ENCODE measurements at places on chromosomes 7 and 10.
A peak's percentile ranks its signal among the peaks of the same experiment; 100 is the strongest.

DNA sequence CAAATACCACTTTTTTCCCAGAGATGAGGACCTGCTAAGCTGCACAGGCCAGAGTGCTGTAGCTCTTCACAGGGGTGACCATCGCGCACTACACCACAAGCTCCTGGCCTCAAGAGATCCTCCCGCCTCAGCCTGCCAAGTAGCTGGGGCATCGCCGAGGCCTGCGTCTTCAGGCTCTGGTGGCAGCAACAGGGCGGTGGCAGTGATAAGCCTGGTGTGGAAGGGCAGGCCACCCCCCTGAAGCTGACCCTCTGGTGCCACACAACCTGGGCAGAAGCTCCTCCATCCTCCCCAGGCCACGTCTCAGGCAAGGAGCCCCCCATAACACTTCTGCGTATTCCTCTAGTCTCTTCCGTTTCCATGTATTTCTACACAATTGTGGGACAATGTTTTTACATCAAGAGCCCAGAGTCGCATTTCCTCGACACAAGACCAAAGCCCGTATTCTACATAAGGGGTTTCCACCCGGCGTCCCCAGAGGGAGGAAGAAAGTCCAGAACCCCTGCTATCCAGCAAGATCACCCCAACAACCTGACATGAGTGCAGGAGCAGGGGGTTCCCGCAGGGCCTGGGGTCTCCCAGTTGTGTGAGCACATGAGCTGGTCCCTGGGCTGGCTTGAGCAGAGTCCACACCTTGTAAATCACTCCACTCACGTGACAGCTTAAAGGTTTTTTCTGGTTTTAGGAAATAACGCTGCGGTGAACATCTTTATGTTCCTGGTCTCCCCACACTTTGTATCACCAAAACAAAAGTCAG lies 37.6 kb upstream of the NCAPG2 start:
- DNase-seq = no peak

DNA sequence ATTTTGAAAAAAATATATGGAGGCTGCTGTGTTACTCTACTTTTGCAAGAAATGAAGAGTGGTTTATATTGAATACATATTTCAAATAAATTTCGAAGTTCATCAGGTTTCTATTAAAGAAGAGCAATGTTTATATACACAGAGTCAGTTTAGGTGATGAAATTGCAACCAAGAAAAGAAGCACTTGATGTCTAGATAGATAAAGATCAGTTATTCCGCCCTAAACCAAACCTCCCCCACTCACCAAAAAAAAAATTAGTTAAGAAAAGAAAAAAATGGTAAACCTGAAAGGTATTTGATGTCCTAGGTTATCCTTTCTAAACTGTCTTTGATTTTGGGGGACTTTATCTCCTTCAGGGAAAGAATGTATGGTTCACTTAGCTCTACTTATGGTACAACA lies 111.8 kb downstream of the SKIDA1 start:
- DNase-seq = no peak

GRCh38 chr10:61866700-61867368 lies 34.7 kb upstream of the ARID5B start:
- no peak for DNase-seq

GRCh38 chr10:53713431-53713830 lies 940.8 kb upstream of the MBL2 start:
- DNase-seq = no peak

DNA sequence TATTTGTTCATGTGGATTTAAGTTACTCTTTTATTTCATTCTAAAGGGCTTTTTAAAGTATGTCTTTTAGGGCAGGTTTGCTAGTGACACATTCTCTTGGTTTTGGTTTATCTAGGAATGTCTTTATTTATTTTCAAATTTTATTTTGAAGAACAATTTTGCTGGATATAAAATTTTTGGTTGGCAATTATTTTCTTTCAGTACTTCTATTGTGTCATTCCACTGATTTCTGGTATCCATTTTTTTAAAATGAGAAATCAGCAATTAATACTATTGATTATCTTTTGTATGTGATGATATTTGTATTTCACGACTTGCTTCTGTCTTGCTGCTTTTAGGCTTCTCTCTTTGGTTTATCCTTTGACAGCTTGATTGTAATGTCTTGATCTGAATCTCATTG lies 756.3 kb downstream of the INHBA start:
- no peak for DNase-seq

- DNase-seq = no peak
These were observed 78.8 kb upstream of the ANKRD1 start for GRCh38 chr10:90999512-91000172.

DNA sequence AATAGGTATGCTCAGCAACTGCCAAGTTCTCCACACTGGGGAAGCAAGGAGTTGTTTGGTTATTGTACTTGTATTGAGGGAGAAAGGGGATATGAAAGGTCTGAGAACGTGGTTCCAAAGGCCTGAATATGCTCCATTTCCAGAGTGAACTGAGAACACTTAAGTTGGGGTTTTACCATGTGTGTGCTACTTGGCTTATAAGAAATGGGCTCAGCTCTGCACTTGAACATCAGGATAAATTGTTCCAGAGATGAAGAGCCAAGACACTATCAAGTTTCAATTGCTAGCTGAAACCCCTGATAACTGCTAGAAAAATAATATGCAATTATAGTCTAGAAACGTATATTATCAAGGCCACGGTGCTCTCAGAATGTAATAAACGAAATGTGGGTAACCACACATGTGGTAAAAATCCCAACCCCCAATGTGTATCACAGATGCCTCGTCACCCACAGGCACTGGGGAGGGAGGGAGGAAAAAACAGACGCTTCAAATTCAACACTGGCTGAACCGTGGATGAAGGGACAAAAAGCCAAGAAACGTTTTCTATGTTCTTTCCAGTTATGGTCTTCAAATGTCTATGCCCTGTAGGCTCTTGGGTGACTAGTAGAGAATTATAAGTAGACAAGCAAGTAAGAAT lies 16.3 kb downstream of the ELMO1 start:
- no peak for DNase-seq

DNA sequence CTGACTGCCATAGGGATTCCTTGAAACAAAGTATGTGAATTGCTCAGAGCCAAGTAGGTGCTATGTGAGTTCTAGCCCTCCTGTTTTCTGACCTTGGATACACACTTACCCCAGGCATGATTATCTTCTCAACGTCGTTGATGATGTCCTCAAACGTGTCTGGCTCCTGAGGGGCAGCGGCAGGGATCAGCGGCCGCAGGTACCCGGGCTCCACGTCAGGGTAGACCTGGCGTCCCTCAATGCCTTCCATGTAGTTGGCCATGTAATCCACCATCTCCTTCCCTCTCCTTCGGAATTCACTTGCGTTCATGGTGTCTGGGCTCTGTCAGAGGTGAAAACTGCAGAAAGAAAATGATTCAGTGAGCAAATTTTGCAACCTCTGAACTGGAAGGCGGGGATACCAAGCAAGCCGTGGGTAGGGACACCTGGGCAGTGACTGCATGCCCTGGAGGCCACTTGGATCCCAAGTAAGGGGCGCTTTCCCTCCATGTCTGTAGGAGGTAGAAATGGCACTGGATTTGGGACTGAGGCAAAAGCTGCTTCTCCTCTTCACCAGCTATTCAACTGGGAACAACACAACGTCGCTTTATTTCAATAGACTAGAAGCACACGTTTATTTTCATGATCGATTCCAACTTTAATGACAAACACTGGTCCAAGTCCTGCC lies 21.3 kb downstream of the DDC start:
- no peak for DNase-seq

DNA sequence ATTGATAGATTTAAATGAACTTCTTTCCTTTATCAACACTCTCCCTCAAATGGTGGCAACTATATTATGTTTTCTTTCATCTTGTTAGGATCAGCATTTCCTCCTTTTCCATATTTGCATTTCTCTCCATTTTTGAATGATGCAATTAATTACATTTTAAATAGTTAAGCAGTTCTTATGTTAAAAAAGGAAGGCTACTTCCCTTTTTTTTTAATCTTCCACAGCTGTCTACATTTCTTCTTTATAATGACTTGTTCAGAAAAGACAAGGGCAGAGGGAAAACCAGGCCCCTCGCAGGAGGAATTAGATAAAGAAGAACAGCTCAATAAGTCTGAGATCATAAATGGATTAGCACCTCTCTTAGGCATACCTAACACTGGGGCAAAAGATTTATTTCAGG lies 208.9 kb downstream of the ARL4A start:
- DNase-seq = no peak

DNA sequence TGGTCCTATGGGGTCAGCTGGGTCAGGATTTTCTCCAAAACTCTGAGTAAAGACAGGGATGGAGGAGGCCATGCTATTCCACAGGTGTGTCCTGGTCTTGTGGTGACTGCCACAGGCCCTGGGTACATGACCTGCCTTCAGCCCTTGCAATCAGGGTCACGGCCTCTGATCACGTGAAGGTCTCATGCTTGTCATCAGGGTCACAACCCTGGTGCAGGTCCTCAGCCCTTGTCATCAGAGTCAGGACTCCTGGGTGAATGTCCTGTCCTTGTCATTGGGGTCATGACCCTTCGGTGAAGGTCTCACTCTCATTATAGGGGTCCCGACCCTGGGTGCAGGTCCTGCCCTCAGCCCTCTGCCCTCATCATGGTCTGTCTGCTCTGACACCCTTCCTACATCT lies 21.9 kb upstream of the TBRG4 start:
- DNase-seq = no peak

GRCh38 chr7:6691609-6692106 lies 15.1 kb downstream of the ZNF12 start:
- DNase-seq = peak; percentile 43

DNA sequence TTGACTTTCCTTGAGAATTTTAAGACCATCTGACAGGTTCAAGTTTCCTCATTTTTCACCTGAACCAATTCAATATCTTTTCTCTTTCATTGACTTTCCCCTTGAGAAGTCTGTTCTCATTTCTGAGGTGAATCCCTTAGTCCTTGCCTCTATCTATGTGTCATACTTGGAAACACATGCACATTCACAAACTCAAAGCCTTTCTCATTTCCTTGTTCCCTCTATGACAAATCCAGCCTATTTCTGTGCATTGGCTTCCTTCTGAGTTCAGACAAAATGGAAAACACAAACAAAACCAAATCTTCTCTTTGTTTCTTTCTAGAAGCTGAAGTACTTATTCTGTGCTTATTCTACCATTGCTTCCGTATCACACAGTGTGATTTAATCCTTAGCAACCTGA lies 13.8 kb downstream of the PTTG1IP2 start:
- no peak for DNase-seq

- no peak for DNase-seq
These were observed 13.3 kb downstream of the SLC37A3 start for GRCh38 chr7:140384894-140385545.

DNA sequence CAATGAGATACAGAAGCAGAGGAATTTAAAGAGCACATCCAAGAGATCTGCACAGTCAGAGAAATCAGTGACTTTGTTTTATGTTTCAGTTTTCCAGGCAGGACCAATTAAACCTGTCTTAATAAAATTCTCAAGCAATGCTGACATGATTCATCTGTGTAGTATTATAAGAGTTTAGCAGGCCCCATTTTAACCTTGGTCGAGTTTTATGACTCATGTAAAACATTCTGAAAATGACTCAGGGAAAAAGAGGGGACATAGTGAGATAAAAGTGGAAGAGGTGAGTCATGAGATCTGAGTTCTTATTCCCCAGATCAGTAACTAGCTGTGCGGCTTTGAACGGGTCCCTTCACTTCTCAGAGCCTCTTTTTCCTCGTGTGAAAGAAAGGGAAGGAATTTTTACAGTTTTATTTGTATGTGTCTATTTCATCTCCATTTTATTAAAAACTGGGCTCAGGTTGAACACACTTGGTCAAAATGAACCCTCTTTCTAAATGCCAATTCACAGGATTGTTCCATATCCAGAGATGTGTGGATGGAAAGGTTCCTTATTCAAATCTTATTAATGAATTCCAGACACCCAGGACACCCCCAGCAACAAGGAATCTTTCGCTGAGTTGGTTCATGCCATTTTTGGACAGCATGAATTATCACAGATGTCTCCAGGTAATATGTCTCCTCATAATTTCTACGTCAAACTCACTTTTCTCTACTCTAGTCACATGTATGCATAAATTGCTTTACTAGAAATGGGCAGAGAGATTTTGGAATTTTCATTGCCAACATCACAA lies 143.2 kb downstream of the JAZF1 start:
- DNase-seq = peak; percentile 88

Measured in cardiac fibroblast (primary cell).